ENCODE measurements at places on chromosomes 12 and 14.

GRCh38 chr12:25388183-25388582 is 137.5 kb upstream of the KRAS start:
- peak; percentile 35 for DNase-seq

DNA sequence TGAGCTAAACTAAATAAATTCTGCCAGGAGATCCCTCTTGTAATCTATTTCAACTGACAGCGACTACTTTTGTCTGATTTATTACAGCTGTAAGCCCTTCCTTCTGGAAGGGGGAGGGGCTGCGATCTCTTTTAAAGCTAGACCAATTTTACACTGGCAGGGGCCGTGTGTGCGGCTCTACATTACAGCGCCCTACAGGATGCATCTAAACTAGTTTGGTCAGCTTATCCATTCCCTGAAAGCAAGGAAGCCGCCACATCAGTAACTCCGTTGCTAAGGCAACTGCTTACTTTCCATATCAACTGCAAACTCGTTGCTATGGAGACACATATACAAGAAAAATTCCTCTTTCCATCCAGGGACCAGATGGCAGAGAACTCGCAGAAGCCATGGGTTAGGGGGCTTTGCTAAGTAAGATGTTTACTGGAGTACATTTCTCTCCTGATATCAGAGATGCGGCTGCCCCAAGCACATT is 17.4 kb downstream of the FOXN3 start:
- DNase-seq, result no peak

- no peak for DNase-seq
Measured at GRCh38 chr12:52634266-52635056, 16.1 kb upstream of the KRT73 start.

GRCh38 chr14:36514278-36515104 is 5.5 kb downstream of the NKX2-1 start:
- DNase-seq, result no peak

DNA sequence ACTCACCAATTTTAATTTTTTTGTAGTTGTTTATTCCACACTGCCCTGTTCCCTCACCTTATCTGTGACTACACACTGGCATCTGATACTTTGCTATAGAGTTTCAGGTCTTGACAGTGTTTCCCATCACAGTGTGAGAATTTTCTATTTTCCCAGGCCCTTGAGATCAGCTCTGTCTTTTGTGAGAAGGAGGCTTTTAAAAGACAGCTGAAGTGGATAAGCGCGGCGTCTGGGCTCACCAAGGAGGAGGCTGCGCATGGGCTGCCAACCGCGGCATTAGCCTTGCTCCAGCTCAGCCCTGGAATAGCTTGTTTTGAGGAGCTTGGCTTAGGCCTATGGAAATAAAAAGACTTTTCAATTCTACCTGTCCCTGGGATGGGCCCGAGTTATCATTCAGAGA is 181.3 kb downstream of the RMST start:
- no peak for DNase-seq

DNA sequence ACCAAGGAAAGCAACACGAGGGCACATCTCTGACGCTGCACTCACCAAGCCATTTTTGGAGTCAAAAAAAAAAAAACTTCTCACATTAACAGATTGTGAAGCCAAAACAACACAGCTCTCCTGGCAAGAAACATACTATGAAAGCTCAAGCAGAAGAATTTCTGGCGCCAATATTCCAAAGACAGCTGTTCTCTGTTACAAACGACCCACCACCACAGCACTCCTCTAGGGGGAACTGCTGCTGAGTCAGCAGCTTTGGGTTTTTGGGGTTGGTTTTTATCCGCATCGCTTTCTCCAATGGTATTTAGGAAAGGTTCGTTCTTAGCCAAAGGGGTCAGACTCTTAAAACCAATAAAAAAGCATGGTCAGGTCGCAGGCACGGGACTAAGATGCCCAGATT is 379.4 kb downstream of the RPS29 start:
- DNase-seq, result no peak

DNA sequence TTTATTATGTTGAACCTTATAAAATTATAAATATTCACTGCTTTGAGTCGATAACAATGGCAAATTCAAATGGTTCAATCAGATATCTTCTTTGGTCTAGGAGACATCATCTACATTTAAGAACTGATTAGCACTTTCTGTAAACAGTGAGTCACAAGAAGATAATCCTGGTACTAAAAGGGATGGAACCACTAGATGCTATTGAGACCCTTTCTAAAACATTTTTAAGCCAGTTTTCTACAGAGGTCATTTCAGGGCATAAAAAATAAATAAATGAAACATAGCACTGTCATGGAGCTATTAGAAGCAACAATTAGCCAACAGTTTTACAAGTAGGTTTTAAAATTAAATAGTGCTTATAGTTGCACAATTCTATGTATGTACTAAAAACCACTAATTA is 212.2 kb downstream of the DUSP6 start:
- DNase-seq, result no peak

DNA sequence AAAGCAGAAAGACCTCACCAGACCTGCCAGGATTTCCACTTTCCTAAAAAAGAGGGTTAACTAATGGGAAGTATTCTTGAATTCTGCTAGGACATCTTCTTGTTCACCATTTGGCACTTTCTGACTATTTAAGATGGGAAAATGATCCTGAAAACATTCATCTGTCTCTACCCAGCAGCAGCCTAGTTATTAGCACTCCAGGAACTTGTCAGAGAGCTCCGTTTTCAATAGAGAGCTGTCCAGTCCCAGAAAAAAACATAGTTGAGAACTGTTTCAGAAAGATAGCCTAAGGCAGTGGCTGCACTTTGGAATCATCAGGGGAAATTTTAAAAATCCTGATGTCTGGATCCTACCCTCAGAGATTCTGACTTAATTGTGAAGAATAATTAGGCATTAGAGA is 22.1 kb upstream of the CEP83 start:
- no peak for DNase-seq

DNA sequence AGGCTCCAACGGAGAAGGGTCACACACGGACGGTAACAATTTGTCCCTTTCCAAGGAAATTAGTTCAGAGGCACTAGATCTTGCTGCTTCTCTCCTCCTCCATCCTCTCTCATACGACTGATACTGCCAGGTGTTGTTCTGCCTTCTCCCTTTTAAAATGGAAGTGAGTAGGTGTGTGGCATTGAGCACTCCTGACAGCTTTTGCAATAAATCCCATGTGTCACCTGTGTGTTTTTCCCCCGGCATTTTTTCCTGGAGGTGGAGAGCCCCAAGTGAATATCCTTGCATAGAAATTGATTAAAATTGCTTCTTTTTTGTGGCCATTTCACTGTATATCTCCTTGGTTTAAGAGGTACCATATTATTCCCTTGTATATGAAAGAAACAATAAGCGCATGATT is 26.2 kb upstream of the AKAP5 start:
- DNase-seq, result no peak

DNA sequence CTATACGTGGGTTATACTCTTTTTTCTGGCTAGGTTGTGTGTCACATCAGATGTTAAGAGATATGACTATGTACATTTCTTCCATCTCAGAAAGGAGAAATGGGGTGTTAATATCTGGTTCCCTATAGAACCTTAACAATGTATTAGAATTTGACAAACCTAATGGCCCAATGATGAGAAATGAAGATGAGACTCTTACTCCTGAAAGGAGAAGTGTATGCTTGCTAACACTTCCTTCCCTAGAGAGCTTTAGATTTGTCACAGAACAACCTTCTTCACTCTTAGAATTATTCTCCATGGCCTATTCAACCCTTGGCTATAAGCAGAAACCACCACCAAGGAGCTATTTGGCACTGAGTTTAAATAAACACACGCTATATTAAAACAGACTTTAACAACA is 839.6 kb downstream of the GALC start:
- no peak for DNase-seq

GRCh38 chr12:49345051-49345824 is 1.4 kb upstream of the DNAJC22 start:
- no peak for DNase-seq

DNA sequence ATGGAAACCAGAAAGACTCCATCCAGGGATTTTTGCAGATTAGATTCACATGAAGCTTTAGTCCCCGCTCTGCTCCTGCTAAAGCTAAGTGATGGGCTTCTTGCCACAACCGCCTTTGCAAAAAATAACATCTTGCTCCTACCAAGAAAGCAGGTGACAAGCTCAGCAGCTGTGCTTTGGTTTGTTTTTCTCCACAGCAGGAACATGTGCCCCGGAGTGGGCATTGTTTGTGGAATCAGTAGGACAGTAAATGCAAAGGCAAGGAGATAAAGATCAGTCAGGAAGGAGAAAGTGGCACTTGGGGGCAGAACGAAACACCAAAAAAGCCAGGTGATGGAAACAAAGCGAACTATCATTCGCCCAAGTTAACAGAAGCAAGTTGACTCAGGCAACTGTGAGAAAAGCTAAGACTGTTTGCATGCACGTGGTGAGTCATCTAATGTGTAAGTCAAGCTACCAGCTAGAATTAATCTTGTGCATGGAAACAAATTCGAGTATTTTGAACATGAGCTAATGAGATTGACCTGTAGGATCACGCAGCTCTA is 165.5 kb upstream of the PLXNC1 start:
- DNase-seq, result no peak

DNA sequence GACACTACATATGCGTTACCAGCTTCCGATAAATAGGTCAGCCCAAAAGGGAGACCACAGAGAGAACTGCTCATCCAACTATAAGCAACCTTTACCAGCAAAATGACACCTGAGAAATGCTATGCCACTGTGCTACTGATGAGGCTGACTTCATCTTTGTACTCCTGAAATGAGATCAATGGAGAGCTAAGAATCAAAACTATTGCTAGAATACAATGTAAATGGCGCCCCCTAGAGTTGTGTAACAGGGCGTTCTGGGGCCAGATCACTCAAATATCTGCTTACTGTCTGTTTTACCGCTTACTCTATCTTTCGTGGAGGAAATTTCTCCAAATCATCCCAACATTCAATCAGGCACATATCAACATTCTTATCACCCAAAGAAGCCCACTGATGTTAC is 4.6 kb downstream of the ZNF384 start:
- no peak for DNase-seq

GRCh38 chr12:97404093-97404492 is 58.5 kb upstream of the RMST start:
- no peak for DNase-seq

DNA sequence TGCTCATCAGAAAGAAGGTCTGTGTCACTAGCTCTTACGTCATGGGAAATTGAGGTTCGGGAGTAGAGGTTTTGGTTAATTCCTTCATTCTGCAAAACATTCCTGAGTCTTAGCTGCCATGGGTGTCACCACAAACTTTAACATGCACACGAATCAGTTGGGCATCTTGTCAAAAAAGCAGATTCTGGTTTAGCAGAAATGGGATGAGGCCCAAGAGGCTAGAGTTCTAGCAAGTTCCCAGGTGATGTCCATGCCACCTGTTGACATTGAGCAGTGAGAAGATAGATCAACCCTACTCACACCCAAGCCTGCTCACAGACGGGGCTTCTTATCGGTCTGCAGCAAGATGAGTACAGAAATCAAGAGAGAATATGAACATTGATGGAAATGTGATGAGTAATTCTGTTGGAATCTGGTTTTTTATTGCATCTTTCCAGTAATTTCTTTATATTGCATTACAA is 11.7 kb upstream of the RIN3 start:
- DNase-seq, result no peak

- DNase-seq, result no peak
Measured at GRCh38 chr12:50085615-50086072, 502 bp downstream of the SMARCD1 start.

DNA sequence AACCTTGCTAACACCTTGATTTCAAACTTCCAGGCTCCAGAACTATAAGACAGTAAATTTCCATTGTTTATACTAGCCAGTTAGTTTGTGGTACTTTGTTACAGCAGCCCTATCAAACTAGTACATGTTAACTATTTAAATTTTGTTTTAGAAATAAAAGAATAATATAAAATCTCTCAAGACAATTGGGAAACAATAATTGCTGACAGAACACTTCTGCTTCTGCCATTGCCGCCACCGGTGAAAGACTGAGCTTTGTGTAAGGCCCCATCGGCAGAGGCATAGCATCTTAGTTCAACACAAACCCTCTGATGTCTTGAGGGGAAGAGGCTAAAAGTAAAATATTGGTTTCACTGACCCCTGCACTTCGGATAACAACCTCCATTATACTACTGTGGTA is 1607.1 kb upstream of the SEL1L start:
- no peak for DNase-seq

DNA sequence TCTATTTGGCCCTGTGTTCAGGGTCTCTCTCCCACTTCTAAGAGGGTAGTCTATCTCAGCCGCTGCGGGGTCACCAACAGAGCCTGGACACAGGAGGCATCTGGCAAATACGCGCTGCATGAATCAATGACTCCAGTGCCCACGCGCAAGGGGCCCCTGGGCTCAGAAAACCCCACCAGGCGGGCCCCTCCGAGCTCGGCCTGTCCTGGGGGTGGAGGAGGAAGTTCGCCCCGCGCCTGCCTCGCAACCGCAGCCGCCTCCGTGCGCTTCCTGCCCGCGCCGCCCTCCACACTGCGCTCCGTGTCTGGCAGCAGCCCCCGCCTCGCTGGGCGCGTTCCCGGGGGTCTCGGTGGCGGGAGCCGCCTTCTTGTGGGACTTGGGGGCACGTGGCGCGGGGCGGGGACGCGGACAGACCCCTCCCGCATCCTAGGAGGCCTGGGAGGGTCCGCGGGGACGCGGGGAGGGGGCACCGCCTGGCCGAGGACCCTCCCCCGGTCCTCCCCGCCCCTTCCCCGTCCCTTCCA is 811 bp upstream of the FBRSL1 start:
- DNase-seq, result peak; percentile 43

DNA sequence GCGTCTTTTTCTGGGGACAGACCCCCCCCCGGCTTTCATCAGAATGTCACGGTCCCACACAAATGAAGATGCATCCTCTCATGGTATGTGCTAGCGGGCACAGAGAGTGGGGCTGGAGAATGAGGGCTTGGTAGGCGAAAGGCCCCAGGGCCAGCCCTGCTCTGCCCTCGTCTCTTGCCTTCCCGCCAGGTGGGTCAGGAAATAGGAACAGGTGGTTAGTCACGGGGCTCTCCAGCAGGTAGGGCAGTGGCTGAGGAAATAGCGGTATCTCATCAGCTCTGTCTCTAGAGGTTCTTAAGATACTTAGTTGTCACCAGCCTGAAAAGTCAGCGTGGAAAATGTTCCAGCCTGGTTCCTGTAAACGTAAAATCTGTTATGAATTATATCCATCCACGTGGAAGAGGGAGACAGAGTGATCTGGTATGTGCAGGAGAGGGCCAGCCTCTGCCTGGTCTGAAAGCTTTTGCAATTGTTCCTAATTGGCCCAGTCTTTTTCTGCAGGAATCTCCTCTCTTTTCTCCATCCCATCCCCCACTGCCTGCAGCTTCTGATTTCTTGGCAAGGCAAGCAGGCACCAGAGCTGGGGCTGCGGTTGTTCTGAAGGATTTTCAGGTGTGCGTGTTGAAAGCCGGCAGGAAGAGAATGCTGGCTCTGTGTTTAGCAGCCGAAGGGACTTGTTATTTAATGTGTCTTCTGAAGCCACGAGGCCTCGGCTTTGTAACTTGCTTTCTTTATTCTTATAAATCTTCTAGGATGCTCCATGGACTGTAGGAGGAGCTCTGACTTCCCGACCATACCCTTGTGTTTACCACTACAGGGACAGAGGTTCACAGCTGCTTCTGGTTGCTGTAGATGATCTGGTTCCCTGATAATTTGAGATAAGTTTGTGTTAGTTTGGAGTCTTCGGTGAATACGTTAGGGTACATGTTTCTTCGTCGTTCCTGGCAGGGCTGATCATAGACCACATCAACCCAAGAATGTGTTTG is 131.1 kb downstream of the CACNA1C start:
- no peak for DNase-seq

GRCh38 chr12:8953773-8954402 is 4.4 kb upstream of the M6PR start:
- peak; percentile 50 for DNase-seq

All from T-helper 2 cell (primary cell).